ENCODE measurements at places on chromosomes 3 and 15.
A peak's percentile ranks its signal among the peaks of the same experiment; 100 is the strongest.

- DNase-seq, result no peak
Observed at GRCh38 chr15:69161878-69162213, 1.4 kb downstream of the GLCE start.

DNA sequence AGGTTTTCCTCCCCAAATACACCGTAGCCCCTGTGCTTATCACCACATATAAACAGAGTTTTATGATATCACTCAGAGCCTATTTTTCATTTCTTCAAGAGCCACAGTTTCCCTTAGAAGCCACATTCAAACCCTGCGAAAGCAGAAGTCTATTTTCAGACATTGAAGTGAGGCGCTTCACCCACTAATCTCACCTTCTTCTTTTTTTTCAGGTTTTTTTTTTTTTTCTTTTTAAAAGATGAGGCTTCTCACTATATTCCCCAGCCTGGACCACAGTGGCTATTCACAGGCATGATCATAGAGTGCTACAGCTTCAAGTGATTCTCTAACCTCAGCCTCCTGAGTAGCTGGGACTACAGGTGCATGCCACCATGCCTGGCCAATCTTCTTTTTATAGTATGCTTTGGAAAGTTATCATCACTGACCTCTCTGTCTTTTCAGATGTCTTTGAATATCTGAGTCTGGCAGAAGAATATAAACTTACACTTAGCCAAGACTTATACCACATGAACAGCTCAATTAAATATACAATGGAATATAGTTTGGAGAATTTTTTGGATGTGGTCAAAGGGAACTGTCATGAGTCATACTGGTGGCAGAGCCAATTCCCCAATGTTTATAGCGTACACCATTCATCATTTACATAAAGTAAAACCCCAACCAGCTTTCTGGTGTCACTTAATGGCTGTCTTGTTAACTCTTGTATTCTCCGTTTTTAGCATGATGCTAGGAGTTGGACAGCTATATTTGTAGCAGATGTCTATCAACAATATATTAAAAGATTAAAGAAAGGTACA, 59.7 kb upstream of the CCDC50 start:
- DNase-seq, result no peak

DNA sequence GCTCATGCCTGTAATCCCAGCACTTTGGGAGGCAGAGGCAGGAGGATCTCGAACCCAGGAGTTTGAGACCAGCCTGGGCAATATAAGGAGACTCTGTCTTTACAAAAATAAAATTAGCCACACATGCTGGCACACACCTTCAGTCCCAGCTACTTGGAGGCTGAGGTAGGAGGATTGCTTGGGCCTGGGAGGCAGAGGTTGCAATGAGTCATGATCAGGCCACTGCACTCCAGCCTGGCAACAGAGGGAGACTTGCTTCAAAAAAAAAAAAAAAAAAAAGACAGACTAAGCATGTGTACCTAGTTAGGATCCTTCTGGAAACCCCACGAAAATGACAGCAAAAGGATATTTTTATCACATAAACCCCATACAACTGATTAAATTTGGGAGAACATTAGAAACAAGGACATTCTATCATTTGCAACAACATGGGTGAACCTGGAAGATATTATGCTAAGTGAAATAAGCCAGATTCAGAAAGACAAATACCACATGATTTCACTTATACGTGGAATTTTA, 44.9 kb downstream of the METTL6 start:
- no peak for DNase-seq

DNA sequence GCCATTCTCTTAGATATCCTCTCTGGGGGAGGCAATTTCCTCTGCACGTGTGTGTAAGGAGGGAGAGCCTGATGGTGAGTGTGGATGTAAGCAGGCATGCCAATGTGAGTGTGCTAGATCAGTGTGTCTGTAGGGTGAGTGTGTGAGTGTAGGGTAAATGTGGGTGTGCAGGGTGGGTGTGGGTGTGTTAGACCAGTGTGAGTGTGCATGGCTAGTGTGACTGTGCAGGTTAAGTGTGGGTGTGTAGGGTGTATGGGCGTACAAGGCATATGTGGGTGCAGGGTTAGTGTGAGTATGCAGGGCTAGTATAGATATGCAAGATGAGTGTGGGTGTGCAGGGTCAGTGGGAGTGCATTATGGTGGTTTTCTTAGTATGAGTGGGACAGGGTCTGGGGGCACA, 48.4 kb downstream of the ATP2B2 start:
- no peak for DNase-seq

GRCh38 chr15:77616072-77616471, 16.6 kb downstream of the LINGO1 start:
- no peak for DNase-seq

- no peak for DNase-seq
Observed at GRCh38 chr3:53457068-53457467, 37.3 kb upstream of the CACNA1D start.

GRCh38 chr15:83869341-83869740, 215.4 kb downstream of the ADAMTSL3 start:
- DNase-seq, result no peak

- DNase-seq, result no peak
Observed at GRCh38 chr3:127424766-127425504, 137.1 kb upstream of the PRR20G start.

- no peak for DNase-seq
Observed at GRCh38 chr15:66834881-66835878, 133.1 kb downstream of the SMAD6 start.

- peak; percentile 69 for DNase-seq
Observed at GRCh38 chr15:38072348-38073177, 138.1 kb downstream of the TMCO5A start.

DNA sequence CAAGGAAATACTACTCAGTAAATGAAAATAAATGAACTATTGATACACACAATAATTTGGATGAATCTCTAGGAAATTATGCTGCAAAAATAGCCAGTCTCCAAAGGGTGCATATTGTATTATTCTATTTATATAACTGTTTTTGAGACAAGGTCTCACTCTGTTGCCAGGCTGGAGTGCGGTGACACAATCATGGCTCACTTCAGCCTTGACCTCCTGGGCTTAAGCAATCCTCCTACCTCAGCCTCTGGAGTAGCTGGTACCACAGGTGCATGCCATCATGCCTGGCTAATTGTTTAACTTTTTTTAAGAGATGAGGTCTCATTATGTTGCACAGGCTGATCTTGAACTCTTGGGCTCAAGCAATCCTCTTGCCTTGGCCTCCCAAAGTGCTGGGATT, 12.5 kb downstream of the KLHDC8B start:
- DNase-seq, result no peak

DNA sequence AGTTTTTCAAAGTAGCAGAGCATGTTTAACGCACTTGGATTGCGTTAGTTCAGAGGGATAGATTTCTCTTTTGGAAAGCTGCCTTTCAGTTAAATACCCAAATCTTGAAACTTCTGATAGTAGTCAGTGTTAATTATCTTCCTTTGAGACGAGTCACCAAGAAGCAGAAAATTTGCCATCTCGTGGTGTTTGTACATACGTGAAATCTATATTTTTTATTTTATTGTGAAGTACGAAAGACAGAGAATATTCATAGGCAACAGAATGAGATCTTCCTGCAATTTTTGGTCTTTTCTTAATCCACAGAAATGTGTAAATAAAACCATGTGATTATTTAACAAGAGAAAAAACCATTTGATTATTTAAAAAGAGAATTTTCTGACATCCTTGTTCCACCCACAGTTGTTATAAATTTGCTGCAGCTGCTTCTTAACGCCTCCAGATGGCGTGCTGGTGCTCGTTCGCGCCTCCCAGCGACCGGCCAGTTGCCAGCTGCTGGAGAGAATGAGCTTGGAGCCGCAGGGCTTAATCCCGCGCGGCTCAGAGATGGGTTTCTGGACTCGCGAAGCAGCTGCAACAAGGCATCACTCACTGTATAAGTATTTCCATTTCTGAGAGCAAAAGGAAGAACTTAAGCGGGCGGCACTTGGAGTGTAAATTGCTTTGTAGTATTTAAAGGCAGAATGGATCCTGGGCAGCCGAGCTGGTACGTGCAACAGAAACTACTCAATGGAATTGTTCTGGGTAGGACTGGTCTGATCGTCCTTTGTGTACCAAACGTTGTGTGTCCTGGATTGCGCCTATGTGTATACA, 10.5 kb upstream of the SLITRK3 start:
- DNase-seq, result peak; percentile 66

- DNase-seq, result peak; percentile 27
Observed at GRCh38 chr3:20056725-20057611, 16.7 kb downstream of the KAT2B start.

DNA sequence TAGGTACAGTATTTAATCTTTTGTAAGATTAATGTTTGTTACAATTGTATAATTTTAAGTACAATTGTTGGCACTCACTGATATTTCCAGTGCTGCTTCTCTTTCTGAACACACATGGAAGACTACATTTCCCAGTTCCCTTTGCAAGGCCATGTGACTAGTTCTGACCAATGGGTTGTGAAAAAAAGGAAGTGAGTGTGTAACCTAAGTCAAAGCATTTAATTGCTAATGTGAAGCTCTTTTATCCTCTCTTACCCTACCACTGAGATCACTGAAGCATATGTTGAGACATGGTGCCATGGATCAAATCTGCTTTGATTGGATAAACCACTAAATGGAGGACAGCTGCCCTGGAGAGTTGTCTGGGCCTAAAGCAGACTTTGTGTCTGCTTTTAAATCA, 83.9 kb upstream of the PLXND1 start:
- peak; percentile 44 for DNase-seq

- DNase-seq, result no peak
Observed at GRCh38 chr3:126167566-126167965, 12.8 kb downstream of the ALDH1L1 start.

GRCh38 chr3:190099099-190099498, 21.6 kb downstream of the P3H2 start:
- no peak for DNase-seq

DNA sequence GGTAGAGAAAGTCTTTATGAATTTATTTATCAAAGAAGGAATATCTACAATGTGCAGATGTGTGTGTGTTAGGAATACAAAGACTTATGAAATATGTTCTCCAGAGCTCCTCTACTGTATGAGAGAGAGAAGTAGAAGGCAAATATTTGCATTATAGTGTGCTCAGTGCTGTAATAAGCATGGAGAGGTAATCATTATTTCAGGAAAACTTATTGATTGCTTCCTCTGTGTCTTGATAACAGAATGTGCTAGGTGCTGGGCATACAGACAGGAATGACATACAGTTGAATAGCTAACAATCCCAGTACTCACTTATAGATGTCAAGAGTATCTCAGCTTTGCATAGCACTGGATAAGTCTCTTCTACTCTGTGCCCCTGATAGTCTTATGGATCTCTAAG, 30.2 kb downstream of the ATG7 start:
- DNase-seq, result no peak

- no peak for DNase-seq
Observed at GRCh38 chr3:195755791-195756676, 35.3 kb downstream of the MUC20 start.

DNA sequence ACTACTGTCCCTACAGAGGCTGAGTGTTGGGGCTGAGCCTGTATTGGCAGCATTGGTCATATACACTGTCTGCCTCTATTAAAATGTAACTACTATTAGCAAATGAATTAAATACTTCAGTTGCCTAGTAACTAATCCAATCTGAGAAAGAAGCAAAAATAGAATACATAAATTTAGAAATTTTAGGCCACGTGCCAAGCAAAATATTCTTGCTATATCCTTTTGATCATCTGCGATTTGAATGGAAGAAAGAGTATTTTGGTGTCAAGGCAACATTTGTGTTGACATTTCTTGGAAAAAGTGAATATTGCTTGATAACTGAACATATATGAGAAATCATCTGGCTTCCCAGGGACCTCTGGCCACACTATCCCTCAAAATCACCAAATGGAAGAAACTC, 148.2 kb upstream of the TOPAZ1 start:
- no peak for DNase-seq

DNA sequence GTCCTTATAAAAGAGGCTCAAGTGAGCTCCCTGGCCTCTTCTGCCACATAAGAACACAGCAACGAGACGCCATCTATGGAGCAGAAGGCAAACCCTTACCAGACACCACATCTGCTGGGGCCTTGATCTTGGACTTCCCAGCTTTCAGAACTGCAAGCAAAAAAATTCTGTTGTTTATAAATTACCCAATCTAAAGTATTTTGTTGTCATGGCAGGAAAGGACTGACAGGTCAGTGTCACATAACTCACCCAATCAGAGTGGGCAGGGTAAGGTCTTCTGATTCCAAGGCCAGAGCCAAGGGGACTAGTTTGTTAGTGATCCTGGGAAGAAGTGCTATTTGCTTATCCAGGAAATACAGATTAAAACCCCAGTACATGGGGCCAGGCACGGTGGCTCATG, 98.9 kb downstream of the HMG20A start:
- DNase-seq, result no peak

GRCh38 chr15:78790027-78790426, 21.2 kb downstream of the ADAMTS7 start:
- DNase-seq, result no peak

DNA sequence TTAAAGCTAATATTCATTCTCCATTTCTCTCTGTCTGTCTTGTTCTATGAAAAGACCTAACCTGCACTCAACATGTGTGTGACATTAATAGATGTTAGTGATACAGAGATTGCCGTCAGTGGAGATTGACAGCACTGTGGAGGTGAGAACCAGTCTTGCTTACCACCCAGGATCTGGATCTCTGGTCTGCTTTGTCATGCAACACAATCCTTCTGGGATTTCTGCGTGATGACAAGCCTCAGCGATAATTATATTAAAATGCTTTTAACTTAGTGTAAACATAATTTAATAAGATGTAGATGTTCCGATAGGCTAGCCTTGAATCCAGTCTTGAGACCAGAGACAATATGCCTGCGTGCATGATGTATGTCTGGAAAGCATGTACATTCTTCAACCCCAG, 262.0 kb upstream of the ZNF717 start:
- no peak for DNase-seq

- no peak for DNase-seq
Observed at GRCh38 chr3:70999730-71000129, 583.8 kb downstream of the FOXP1 start.

GRCh38 chr3:30343861-30344260, 262.5 kb upstream of the TGFBR2 start:
- no peak for DNase-seq

Data from mucosa of gallbladder (tissue), 1 donor.